ENCODE measurements at places on chromosomes 3 and 15. TPM values are rescaled to one million over a fixed set of nuclear protein-coding genes. Genes with fewer than 3 reads are reported as not detected.

Gene RBPMS2
- 0.11 TPM for total RNA-seq

Gene MCTP2
- 0.72 TPM for total RNA-seq

Gene TICRR
- 8.6 TPM for total RNA-seq

Gene LOXL1
- total RNA-seq = 8.3 TPM

Gene IL17RE
- total RNA-seq = 0.37 TPM

Gene DISP2
- total RNA-seq = 0.21 TPM

GRCh38 chr3:30681649-30682211, 75.3 kb downstream of the TGFBR2 start:
- no peaks in the 10 kb centered on the region for H3K27me3 ChIP-seq
- H3K27ac ChIP-seq = peak overlapping the region; percentile 45
- DNase-seq = no peak
- H3K36me3 ChIP-seq = peaks cover 32% of the 10 kb centered on the region
- peaks cover 16% of the 10 kb centered on the region for H3K4me1 ChIP-seq

- no peak for DNase-seq
- no peaks in the 10 kb centered on the region for H3K27me3 ChIP-seq
- no peak overlapping the region for H3K27ac ChIP-seq
- H3K4me1 ChIP-seq = 0 out of 2 replicates have a peak, but pooled peaks cover 6% of the 10 kb centered on the region
- H3K36me3 ChIP-seq = no peaks in the 10 kb centered on the region
Measured at GRCh38 chr15:44308415-44308814, 19.9 kb downstream of the GOLM2 start.

GRCh38 chr15:37823601-37824275, 110.7 kb upstream of the TMCO5A start:
- no peak overlapping the region for H3K27ac ChIP-seq
- peak; percentile 4 for DNase-seq
- no peaks in the 10 kb centered on the region for H3K36me3 ChIP-seq
- no peak overlapping the region for H3K4me3 ChIP-seq

DNA sequence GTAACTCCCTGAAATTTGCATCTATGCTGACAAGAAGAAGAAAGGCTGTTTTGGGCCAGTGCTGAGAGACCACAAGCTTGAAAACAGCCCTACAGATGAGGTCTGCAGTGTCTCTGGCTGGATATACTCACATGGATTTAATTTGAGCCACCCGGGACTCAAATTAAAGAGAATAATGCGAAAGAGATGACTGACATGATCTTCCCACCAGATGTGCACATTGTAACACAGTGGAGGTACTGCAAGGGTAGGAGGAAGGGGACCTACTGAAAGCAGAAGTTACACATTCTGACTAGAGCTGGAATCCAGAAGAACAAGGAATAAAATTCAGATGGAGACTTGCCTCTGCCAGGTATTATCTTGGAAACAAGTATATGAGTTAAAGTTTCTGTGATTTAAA, 728.3 kb upstream of the SGO1 start:
- no peaks in the 10 kb centered on the region for H3K27me3 ChIP-seq
- H3K4me3 ChIP-seq = no peak overlapping the region
- no peaks in the 10 kb centered on the region for H3K36me3 ChIP-seq
- no peak overlapping the region for H3K27ac ChIP-seq
- H3K4me1 ChIP-seq = no peaks in the 10 kb centered on the region

DNA sequence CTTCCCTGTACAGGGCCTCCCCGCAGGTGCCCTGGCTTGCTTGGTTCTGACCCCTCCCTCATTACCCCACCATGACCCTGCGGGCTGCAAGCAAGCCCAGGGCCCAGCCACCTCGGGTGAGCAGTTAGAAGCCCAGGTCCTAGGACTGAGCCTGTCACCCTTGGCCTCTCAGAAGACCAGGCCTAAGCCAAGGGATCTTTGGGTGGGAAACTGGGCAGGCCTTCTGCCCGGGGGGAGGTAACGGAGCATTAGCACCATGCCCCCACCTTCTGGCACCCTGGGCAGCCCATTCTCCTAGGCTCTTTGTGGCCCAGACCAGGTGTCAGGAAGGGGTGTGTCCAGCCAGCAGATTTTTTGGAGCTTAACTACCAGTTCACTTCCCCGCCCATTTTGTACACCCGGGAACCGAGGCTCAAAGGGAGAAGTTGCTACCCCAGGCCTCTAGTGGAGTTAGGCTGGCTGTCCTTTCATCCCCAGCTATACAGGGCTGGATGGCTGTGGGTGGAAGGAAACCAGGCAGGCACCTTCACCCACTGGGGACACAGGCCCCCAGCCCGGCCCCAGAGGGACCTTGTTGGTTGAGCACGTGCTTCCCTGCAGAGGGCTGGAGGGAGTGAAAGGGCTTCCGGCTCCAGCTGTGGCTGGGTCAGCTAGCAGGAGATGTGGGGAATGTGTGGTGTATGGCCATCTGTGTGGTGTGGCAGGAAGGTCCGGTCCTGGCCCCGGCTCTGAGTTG, 1.4 kb downstream of the CSK start:
- peak overlapping the region; percentile 98 for H3K4me3 ChIP-seq
- peaks cover 30% of the 10 kb centered on the region for H3K4me1 ChIP-seq
- H3K27ac ChIP-seq = no peak overlapping the region
- DNase-seq = no peak

DNA sequence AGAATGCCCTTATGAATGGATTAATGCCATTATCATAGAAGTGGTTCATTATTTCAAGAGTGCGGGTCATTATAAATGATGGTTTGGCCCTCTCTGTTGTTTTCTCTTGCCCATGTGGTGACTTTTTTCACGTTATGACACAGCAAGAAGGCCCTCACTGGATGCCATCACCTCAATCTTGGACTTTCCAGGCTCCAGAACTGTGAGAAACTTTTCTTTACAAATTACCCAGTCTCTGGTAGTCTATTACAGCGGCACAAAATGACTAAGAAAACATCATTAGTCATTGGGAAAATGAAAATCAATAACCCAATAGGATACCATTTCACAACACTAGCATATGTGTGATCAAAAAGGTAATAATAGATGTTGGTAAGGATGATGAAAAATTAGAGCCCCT, 119.0 kb upstream of the LPP start:
- H3K4me3 ChIP-seq = no peak overlapping the region
- no peak overlapping the region for H3K27ac ChIP-seq
- no peak for DNase-seq
- H3K4me1 ChIP-seq = peaks cover 8% of the 10 kb centered on the region

DNA sequence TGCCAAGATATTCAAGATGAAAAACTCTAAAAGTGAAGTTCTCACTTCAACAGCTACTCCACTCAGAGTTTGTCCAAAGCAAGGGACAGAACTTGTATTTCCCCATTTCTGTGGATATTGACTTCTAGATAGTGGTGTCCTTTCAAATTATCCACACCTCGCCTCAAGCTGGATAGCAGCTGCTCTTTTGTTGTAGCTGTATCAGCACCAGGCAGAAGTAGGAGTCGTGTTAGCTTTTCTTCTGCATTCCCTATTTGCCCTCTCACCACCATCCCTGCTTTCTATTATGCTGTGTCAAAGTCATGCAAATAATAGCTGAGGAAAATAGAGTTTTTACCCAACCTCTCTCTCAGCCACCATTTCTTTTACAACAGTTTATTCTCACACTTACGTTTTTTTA, 303.8 kb downstream of the EPHA3 start:
- no peaks in the 10 kb centered on the region for H3K36me3 ChIP-seq
- DNase-seq = no peak
- no peaks in the 10 kb centered on the region for H3K4me1 ChIP-seq
- H3K27me3 ChIP-seq = no peaks in the 10 kb centered on the region

DNA sequence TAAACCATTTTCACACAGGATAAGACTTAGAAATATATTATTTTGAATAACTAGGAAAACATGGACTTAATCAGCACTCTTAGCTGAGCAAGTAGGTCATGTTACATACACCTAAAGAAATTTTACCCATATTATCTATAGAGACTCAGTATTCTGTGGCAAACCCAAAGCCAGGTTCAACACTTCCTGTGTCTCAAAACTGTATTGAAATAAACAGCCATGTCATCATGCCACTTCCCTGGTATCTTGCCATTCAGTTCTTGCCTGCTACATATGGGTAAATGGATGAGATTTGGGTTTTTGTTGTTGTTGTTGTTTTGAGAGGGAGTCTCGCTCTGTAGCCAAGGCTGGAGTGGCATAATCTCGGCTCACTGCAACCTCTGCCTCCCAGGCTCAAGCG, 141.5 kb upstream of the PLXND1 start:
- DNase-seq = no peak
- no peaks in the 10 kb centered on the region for H3K27me3 ChIP-seq
- no peaks in the 10 kb centered on the region for H3K36me3 ChIP-seq
- H3K4me1 ChIP-seq = no peaks in the 10 kb centered on the region

- no peak for DNase-seq
- H3K4me1 ChIP-seq = no peaks in the 10 kb centered on the region
- no peak overlapping the region for H3K27ac ChIP-seq
- H3K36me3 ChIP-seq = no peaks in the 10 kb centered on the region
Measured at GRCh38 chr15:54990793-54991192, 205.9 kb downstream of the RSL24D1 start.

DNA sequence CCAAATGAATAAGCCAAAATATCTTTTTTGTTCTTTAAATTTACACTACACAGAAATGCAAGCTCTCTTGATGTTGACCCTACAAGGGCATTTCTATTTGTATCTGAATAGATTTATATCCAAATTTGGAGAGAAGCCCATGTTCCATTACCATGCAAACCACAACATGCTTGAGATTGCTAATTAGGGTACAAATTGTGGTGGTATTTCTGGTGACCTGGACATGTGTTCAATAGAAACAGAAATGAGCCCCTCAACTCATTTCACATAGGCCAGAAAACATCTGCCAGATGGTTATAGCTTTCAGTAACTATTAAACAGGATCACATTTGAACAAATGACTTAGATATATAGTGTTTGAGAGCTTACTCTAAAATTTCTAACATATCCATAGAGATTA, 23.5 kb upstream of the PLSCR5 start:
- no peaks in the 10 kb centered on the region for H3K27me3 ChIP-seq
- no peaks in the 10 kb centered on the region for H3K4me1 ChIP-seq
- DNase-seq = no peak
- H3K4me3 ChIP-seq = no peak overlapping the region

DNA sequence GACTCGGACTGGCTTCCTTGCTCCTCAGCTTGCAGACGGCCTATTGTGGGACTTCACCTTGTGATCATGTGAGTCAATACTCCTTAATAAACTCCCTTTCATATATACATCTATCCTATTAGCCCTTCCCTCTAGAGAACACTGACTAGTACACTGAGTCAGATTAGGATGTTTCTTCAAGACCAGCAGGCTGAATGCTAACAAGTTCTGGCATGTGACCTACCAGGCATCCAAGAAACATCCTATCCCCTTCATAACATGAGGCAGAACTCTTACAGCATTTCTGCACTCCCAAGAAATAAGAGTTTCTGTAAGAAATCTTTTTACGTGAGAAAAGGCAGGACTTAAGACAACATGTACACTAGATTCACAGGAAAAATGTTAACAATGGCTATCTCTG, 9.3 kb downstream of the CFAP92 start:
- no peaks in the 10 kb centered on the region for H3K4me1 ChIP-seq
- no peak for DNase-seq
- H3K27me3 ChIP-seq = no peaks in the 10 kb centered on the region
- H3K27ac ChIP-seq = no peak overlapping the region
